ENCODE measurements at places on chromosomes 1 and 21.

- DNase-seq = no peak
Measured at GRCh38 chr1:53319296-53320101, 8.4 kb downstream of the LRP8 start.

GRCh38 chr1:219088778-219089557, 84.7 kb upstream of the LYPLAL1 start:
- peak; percentile 91 for DNase-seq

DNA sequence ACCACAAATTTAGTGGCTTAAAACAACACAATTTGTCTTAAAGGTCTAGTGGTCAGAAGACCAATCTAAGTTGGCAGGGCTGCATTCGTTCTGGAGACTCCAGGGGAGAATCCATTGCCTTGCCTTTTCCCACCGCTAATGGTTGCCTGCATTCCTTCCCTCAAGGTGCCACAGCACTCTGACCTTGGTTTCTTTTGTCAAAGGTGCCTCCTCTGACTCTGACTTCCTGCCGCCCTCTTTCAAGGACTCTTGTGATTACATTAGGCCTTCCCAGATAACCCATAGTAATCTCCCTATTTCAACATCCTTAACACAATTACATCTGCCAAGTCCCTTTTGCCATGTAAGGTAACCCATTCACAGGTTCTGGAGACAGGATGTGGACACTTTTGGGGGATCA, 145.3 kb downstream of the S1PR1 start:
- no peak for DNase-seq

DNA sequence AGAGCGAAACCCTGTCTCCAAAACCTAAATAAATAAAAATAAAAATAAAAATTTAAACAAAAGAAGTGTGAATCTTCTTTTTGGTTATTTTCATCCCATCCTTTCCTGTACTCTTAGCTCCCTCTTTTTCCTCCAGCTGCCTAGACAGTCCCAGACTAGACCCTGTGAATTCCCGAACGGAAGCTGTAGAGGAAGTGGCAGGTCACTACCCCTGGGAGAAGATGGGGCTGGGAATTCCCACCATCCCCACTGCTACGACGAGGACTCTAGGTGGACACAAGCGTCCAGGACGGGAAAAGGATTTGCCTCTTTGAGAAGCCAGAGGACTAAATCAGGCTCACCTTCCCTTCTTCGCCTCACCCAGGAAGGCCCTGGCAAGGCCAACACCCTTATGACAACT, 12.6 kb downstream of the RHBDL2 start:
- DNase-seq = no peak

DNA sequence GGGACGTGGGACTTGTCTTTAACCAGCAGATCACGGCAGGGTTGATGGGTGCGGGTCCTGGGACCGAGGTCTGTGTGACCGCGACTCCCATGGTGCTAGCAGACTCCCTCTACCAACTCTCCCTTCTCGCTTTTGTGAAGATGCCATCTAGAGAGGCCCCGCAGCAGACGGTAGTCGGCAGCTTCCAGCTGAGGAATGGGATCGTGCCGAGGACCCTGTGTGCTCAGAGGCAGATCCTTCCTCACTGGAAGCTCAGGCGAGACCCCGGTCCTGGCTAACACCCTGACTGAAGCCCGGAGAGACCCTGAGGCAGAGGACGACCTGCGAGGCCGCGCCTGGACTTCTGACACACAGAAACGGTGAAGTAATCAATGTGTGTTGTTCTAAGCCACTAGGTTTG, 12.5 kb upstream of the SPATC1L start:
- no peak for DNase-seq

GRCh38 chr1:14970115-14970798, 183.3 kb upstream of the TMEM51 start:
- peak; percentile 94 for DNase-seq

- no peak for DNase-seq
Measured at GRCh38 chr1:111193712-111194480, 6.5 kb downstream of the DENND2D start.

GRCh38 chr1:111481387-111482221, 7.8 kb downstream of the C1orf162 start:
- DNase-seq = peak; percentile 47

DNA sequence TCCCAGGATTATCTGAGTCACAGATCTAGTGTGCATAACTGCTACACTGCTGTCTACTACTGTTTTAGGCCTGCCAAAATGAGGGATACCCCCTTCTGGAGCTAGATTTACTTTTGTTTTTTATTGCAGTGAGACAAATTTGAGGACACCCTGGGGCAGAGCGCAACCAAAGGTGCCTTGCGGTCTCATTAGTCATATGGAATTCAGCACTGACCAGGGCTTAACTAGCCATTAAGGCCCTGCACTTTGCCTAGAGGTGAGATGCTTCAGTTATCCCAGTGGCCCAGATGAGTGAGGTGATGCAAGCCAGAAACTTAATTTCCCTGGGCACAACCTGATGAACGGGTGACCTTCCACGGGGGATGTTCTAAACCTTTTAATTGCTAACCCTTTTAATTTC, 998 bp upstream of the SPAG17 start:
- no peak for DNase-seq

GRCh38 chr1:236875975-236876374, 80.9 kb downstream of the MTR start:
- peak; percentile 15 for DNase-seq

DNA sequence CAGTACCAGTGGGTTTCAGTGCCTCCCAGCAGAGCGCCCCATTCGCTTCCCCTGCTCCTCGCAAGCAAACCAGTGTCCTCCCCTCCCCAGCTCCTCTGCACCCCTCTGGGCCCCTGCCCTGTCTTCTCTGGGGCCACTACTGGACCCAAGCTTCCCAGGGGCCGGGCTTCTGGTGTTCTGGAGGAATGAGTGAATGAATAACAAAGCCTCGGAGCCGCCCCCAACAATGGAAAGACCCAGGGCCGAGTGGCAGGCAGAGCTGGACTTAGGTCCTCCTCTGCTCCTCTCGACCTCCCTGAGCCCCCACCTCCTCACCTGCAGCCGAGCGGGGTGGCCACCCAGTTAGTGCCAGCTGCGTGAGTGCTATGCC, 37.6 kb downstream of the MATN1 start:
- no peak for DNase-seq

GRCh38 chr1:233442026-233442780, 114.7 kb downstream of the MAP3K21 start:
- DNase-seq = no peak

- DNase-seq = no peak
Measured at GRCh38 chr1:26792924-26793323, 5.2 kb downstream of the PIGV start.

GRCh38 chr1:67342076-67342890, 34.6 kb downstream of the IL12RB2 start:
- DNase-seq = no peak

GRCh38 chr1:4315202-4315601, 339.2 kb upstream of the AJAP1 start:
- DNase-seq = no peak

- peak; percentile 59 for DNase-seq
Measured at GRCh38 chr1:55446351-55446750, 231.2 kb upstream of the USP24 start.

DNA sequence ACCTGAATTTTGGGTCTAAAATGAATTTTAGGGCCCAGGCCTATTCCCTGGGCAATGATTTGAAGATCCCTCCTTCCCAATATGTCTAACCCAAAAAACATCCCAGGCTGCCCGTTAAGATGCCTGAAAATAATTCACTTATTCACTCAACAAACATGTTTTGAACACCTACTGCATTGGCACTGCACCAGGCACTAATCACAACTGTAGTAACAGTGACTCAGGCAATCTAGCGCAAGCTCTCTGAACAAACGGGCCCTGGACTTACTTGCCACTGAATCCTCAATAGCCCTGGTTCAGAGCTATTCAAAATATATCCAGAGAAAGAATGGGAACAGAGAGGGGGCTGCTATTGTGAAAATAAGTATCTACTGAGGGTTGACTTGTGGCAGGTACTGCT, 4.2 kb downstream of the CD244 start:
- no peak for DNase-seq
